ENCODE measurements at places on chromosomes 6 and 20.

- DNase-seq, result no peak
Measured at GRCh38 chr6:121175827-121176226, 158.5 kb downstream of the TBC1D32 start.

- DNase-seq, result no peak
Measured at GRCh38 chr6:148351309-148351708, 8.7 kb downstream of the SASH1 start.

DNA sequence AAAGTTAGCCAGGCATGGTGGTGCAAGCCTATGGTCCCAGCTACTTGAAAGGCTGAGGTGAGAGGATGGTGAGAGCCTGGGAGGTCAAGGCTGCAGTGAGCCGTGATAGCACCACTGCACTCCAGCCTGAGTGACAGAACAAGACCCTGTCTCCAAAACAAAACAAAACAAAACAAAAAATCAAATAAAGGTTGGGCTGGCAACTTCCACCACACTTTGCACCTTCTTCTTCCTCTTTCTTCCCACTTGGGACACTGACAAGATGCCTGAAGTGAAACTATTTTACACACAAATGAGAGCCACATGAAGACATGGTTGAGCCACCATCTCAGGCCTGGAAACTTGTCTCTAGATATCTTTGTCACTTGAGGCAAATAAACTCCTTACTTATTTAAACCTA is 53.8 kb upstream of the CCDC28A start:
- no peak for DNase-seq

DNA sequence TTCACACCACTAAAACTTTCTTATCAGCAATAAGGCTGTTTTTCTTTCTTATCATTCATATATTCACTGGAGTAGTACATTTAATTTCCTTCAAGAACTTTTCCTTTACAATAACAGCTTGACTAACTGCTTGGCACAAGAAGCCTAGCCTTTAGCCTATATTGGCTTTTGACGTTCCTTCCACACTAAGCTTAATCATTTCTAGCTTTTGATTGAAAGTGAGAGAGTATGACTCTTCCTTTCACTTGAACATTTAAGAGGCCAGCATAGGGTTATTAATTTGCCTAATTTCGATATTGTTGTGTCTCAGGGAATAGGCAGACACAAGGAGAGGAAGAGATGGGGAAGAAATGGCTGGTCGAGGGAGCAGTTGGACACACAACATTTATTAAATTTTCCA is 23.6 kb downstream of the THEMIS start:
- DNase-seq, result no peak

GRCh38 chr6:3712827-3713665 is 38.5 kb downstream of the PXDC1 start:
- DNase-seq, result no peak

DNA sequence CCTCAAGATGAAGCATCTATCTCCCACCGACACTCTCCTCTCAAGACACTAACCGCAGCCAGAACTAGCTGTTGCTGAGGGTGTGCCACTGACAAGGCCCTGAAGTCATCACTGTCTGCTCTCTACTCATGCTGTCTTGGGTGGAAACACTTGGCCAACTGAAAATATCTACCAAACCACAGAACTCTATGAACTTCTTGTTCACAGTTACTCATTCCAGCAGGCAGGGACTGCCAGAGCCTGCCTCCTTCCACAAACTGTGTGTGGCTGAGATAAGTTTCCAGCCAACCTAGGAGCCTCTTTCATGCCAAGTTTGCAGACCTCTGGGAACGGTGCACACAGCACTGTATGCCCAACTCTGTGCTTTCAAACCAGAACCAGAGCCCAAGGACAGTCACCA is 45.5 kb upstream of the NXT1 start:
- no peak for DNase-seq

- no peak for DNase-seq
Measured at GRCh38 chr6:21769405-21769861, 175.9 kb downstream of the SOX4 start.

DNA sequence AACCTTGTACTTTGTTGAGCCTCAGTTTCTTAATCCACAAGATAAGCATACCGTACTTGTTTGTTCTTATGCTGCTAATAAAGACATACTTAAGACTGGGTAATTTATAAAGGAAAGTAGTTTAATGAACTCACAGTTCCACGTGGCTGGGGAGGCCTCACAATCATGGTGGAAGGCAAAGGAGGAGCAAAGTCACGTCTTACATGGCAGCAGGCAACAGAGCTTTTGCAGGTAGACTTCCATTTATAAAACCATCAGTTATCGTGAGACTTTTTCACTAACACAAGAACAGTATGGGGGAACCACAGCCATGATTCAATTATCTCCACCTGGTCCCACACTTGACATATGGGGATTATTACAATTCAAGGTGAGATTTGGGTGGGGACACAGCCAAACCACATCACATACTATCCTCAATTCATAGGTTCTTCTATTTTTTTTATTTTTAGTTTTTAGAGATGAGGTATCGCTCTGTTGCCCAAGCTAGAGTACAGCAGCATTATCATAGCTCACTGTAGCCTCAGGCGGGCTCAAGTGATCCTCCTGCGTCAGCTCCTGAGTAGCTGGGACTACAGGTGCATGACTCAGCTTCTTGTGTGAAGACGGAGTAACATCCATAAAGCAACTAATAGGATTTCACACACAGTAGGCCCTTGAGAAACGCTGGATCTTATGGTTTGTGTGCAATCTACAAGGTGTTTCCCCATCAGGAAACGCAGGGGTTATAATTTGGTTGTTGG is 76.7 kb upstream of the IYD start:
- no peak for DNase-seq

DNA sequence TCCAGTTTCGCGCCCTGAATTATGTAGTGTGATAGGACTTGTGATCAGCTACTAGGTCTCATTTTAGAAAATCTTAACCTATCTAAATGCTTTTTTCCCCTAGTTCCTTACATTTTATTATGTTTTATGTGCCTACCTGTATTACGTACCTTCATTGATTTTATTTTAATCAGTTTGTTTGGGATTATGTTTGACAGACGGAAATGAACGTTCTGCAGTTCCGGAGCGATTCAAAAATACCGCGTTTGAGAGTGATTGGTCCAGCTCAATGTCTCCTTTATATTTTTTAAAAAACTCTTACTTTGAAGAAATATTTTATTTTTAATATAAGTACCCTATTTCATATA is 114.3 kb upstream of the BTN3A2 start:
- no peak for DNase-seq

- DNase-seq, result peak; percentile 22
Measured at GRCh38 chr6:12605888-12606345, 110.7 kb upstream of the PHACTR1 start.

DNA sequence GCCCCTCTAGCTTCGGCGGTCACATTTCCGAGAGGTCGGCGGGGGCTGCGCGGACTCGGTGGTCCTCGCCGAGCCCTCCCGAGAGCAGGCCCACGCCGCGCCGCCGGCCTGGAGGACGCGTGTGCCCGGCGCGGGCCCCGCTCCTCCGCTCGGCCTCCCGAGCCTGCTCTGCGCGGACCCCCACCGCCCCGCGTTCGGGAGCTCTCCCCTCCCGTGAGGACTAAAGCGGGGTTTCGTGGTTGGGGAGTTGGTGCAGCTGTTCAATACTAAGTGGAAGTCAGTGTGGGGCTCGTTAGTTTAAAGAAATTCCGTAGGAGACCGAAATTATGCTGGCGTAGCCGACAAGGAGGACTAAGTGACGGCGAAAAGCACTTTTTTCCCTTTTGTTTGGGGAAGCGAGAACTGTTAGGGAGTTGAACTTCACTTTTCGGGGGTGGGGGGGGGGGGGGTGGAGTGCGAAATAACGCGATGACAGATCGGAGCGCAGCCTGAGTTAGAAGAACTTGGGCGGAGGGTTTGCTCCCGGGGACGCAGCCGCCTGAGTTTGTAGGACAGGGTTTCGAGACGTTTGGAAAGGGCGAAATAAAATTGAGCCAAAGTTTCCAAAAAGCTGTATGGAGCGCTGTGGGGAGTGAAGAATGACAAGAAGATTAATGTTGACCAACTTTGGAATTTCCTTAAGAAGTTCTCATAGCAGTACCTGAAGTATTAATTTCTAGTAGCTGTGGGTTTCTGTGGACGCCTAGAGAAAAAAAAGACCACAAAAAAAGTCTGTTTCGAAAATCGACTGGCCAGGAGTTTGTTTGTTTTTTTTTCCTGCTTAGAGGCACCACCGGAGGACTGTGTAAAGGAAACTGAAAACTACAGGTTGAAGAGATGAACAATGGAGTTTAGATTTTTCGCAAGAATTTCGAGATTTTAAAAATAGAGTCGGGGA is 1.4 kb downstream of the QKI start:
- DNase-seq, result peak; percentile 23

GRCh38 chr6:38234934-38235682 is 404.6 kb downstream of the BTBD9 start:
- DNase-seq, result no peak

- no peak for DNase-seq
Measured at GRCh38 chr6:141963543-141964295, 169.0 kb upstream of the GJE1 start.

DNA sequence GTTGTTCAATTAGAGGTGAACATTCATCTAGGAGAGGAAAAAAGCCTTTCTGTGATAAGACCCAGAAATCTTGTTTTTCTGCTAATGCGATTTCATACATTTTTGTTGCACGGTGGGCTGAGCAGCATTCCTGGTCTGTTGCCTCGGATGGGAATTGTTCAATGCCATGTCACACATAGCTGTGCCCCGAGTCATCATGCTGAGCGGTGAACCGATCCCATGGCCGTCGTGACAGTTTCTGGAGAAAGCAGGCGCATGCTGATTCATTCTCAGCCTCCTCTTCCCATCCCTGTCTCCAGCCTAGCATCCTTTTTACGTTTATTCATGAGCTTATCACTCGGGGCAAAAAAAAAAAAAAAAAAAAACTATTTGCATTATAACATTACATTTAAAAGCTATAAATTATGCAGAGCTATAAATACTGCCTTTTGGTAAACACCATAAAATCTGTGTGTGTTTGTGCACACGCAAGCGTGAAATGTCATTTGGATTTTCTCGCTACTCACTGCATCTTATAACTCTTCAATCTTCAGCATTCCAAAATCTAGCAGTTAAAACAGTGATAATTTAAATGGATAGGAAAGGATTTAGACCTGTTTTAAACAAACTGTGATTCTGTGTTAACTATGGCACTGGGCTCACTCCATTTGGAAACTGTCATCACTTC is 58.9 kb upstream of the IFNGR1 start:
- no peak for DNase-seq

GRCh38 chr20:58043236-58044140 is 185.0 kb downstream of the ANKRD60 start:
- no peak for DNase-seq

GRCh38 chr20:7248281-7249201 is 481.1 kb downstream of the BMP2 start:
- DNase-seq, result no peak

DNA sequence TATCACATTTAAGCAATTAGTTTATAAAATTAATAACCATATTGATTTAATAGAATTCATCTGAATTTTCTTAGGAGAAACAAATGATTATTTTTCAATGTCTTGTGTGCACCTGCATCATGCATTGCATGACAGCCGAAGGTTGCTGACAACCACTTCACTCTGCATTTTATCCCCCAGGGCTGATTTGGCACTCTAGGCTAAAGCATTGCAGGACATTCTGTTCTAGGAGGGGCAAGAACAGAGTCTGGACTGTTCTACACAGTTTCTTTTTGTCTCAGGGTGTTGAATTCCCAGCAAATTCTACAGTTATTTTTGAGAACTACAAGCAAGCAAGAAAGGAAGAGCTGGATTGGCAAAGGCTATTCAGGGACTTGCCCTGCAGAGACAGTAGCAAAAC is 570.4 kb upstream of the EYS start:
- DNase-seq, result no peak

GRCh38 chr6:44797746-44798145 is 410.2 kb downstream of the CDC5L start:
- no peak for DNase-seq

GRCh38 chr6:165545806-165546205 is 117.2 kb downstream of the PDE10A start:
- DNase-seq, result no peak

DNA sequence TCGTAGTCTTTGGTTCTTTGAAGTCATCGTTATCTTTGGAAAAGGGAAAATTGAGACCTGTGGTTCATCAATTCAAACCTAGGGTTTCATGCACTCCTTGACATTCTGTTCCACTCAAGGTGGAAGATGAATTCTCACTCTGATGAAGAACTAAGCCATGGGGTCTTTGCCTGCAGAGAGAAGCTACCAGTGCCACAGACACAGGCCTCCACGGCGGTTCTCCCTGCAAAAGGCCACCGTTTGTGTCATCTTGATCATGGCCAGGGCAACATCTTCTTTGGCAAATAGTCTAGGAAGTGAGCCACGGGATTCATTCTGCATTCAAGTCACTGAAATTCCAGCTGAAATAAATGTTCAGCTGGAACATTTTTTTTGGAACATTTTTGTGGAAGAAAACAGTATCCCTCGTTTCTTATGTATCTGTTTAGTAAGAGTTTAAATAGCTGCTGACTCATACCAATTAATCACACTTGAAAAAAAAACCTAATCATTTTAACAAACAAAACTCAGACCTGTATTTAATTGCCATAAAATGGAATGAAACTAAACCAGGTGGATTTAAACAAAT is 206.0 kb upstream of the FOXQ1 start:
- DNase-seq, result no peak

GRCh38 chr6:70375166-70375565 is 38.1 kb upstream of the FAM135A start:
- DNase-seq, result no peak

DNA sequence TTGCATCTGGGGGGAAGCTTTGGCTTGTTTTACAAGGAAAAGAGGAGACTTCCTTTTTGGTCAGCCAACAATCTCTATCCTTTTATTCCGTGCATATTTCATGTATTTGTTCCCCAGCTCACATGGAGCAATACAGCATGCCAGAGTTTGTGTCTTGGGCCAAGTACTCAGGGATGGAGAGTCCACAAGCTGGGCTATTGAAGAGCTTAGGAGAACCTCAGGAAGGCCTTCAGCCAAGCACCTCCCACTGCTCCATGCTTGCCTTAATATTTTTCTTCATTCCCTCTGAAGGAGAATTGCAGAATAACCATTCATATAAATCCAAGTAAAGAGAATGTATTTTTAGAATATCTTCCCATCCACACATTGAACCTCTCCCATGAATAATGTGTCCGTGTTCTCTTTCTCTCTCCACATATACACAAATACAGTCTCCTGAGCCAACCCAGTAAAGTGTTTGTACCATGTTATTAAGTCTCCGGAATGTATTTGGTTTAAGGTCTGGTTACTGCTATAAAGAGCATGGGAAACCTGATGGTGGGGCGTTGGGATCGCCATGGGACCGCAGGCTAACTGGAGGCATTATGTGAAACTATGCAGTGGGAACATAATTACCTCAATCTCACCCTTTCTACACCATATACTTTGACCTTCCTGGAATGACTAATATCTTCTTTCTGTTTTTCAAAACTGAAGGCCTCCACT is 3.0 kb downstream of the LAMA4 start:
- no peak for DNase-seq

DNA sequence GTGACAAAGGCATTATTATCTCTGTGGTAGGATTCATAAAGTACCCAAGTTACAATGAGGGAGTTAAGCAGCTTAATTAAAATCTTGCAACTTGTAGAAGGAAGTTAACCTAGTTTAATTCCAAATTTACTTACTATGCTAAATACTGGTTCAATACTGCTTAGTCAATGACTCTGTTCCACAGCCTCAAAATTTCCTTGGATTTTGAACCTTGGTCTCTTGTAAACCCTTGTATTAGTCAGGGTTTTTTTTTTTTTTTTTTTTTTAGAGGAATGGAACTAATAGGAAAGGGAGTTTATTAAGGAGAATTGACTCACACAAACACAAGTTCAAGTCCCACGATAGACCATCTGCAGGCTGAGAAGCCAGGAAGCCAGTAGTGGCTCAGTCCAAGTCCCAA is 163.4 kb downstream of the HS3ST5 start:
- DNase-seq, result no peak

Measured in activated T-helper 2 cell treated with anti-CD3 and anti-CD28 coated beads, Interferon-gamma antibody, Interleukin-2, Interleukin-4, amounts not matched to agents 10 μg/mL and 5 μg/mL and 100 μg/mL, durations not matched to agents 14 hours and 24 hours and 36 hours (primary cell).